Activated T-cell treated with anti-CD3 and anti-CD28 coated beads, Interleukin-2, amount 50 U/mL, for 4 hours (primary cell): ENCODE measurements at places on chromosomes 7 and 10. TPM values are rescaled to one million over a fixed set of nuclear protein-coding genes. Genes with fewer than 3 reads are reported as not detected.
A peak's percentile ranks its signal among the peaks of the same experiment; 100 is the strongest.

DNA sequence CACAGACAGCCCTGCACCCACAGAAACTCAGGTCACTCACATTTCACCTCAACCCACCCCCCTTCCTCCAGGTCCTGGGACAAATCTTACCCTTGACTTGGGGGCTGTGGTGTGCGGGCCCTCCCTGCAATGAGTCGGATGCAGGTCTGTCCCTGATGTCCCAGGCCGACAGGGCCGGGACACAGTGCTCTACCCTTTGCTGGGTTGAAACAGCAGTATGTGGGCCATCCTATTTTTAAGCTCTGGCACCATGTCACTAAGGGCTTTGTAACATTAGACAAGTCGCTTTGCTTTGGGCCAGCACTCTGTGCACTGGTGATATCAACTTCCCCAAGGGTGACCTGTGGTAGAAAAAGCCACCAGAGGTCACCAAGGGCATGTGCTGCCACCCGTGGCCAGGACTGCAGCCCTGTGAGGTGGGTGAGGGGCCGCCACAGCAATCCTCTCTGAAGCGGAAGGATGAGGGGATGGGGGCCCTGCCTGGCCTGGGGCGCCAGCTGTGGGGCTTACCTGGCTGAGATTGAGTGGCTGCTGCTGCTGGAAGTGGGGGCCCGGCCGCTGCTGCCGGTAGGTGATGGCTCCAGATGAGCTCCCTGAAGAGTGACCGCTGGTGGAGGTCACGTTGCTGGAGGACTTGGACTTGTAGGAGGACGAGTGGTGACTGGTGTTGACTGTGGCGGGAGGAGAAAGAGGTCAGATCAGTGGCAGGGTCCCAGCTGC, 51.3 kb downstream of the CLEC2L start:
- no peak for DNase-seq

The OPALIN gene
- not detected for total RNA-seq

GRCh38 chr10:2921956-2922680, 145.2 kb upstream of the PFKP start:
- no peak for DNase-seq

The ATOH7 gene
- not detected for total RNA-seq

- DNase-seq, result no peak
Observed at GRCh38 chr7:41039386-41039953, 663.4 kb downstream of the INHBA start.

- no peak for DNase-seq
Observed at GRCh38 chr10:80569131-80569895, 31.6 kb downstream of the SH2D4B start.

DNA sequence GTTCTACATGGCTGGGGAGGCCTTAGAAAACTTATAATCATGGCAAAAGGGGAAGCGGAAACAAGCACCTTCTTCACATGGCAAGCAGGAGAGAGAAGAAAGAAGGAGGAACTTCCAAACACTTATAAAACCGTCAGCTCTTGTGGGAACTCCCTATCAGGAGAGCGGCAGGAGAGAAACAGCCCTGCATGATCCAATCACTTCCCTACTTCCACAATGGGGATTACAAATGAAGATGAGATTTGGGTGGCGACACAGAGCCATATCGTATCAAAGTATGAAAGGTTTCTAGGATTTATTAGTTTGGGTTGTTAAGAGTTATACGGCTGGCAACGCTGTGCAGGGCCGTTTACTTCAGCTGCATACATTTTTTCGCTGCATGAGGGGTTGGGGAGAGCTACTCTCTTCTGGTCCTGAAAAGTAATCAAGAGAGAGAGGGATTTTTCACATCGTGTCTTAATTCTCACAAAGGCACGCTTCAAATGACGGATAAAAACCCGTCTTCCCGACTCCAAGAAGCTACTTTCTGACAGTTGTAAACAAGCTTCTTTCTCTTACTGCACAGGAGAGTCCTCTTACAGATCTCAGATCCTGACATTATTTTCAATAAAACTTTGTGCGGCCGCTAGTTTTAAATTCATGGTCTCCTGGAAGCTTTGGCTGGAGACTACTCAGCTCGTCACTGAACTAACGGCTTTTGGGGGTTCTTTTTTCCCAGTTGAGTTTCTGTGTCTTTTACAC, 751 bp upstream of the GTPBP10 start:
- DNase-seq, result no peak

- DNase-seq, result no peak
Observed at GRCh38 chr10:91566115-91566514, 66.8 kb downstream of the PPP1R3C start.

The OGDHL gene
- 0.30 TPM for total RNA-seq

DNA sequence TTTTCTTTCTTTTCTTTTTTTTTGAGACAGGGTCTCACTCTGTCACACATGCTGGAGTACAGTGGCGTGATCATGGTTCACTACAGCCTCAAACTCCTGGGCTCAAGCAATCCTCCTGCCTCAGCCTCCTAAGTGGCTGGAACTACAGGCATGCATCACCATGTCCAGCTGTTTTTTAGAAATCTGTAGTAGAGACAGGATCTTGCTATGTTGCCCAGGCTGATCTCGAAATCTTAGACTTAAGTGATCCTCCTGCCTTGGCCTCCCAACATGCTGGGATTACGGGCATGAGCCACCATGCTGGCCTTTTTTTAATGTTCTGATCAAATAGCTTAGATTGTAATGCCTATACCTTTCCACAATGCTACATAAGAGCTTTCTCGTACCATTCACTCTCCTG, 107.0 kb upstream of the KCTD7 start:
- DNase-seq, result no peak

- DNase-seq, result no peak
Observed at GRCh38 chr7:110442381-110442837, 648.5 kb upstream of the LRRN3 start.

DNA sequence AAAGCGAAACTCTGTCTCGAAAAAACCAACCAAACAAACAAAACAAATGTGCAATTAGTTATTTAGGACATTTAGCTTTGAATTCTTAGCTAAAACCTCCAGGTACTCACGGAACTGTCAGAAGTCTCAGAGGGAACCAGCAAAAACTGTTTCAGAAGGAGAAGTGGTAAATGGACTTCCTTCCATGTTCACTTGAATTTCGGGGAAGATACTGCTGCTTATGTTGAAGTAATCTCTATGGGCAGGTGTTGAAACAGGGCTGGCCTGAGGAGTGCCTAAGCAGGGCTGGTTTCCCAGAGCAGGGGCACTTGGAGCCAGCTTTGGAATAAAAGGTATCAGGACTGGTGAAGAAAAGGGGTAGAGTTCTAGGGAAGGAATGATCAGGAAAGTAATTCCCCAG, 2.4 kb upstream of the EXOC6 start:
- no peak for DNase-seq

The SLC18A3 gene
- not detected for total RNA-seq

DNA sequence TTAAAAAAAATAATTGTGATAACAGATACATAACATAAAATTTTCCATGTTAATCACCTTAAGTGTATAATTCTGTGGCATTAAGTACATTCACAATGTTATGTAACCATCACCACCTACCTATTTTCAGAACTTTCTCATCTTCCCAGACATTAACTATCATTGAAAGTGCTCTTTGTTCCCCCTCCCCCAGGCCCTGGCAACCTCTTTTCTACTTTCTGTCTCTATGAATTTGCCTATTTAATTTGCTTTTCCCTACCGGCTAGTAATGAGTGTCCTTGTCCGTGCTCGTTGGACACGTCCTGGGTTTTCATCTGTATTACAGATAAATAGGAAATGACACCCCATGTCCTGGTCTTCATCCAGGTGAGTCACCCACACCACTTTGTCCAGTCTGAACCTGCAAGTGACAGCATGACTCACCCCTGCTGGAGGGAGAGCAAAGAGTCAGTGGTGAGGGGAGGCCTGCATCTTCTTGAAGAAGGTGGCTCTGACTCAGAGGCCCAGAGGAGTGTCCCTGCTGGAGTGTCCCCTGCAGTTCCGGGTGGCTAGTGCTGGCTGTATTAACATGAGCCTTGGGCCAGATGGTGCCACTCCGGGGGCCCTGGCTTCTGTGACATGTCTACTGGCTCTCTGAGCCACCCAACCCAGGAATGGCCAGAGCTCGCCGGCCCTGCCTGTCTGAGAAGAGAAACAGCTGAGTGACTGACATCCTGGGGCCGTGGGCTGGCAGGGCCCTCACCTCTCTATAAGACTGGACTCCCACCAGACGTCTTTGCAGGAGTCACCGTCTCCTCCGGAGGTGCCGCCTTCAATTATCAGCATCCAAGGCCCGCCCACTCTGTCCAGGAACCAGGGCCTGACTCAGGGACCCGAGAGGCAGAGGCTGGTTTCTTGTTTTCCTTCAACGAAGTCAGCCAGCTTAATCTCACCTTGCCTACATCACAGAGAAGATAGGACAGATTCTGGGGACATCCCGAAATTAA, 503.2 kb upstream of the MKI67 start:
- no peak for DNase-seq

The PKD1L1 gene
- total RNA-seq, result 0.29 TPM

- DNase-seq, result no peak
Observed at GRCh38 chr7:20417675-20418382, 87.1 kb downstream of the ITGB8 start.

- peak; percentile 72 for DNase-seq
Observed at GRCh38 chr10:110221721-110222261, 14.4 kb downstream of the MXI1 start.

The RELN gene
- total RNA-seq, result 0.15 TPM

The NEUROG3 gene
- total RNA-seq, result not detected

The TDRD1 gene
- 0.48 TPM for total RNA-seq

GRCh38 chr10:30986053-30986555, 45.6 kb downstream of the ZNF438 start:
- DNase-seq, result no peak

The GRM3 gene
- total RNA-seq, result not detected

DNA sequence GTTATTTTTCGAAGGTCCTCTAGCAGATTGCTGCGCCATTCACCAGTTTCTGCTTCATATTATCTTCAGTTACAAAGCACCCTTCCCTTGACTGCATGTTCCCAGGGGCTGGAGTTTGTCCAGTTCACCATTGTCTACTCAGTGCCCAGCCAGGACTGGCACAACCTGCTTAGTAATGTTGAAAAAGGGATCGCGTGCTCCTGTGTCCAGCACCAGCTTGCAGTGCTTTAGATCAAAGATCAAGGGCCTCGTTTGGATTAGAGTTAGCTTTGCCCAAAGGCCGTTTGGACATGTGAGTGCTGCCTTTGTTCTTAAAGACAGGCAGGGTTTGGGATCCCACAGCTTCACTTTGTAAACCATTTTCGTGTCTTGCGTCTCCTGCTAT, 867 bp downstream of the ATP6V0E2 start:
- DNase-seq, result no peak

DNA sequence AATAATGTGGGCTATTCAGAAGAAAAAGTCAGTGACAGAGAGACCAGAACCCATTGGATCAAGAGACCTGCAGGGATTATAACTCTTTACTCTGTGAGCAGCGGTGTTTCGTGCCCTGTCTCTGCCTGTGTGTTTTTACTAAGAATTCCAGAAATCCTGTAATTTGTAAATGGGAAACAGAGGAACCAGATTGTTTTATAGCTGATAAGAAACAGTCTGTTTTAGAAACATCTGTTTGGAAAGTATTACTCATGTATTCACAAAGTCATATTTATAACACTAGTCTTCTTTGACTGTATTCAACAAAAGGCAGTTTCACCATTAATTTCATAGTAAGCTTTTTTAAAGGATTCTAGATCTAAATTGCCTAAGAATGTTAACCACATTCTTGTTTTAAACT, 30.0 kb upstream of the VDAC2 start:
- DNase-seq, result no peak

- no peak for DNase-seq
Observed at GRCh38 chr10:118922226-118922625, 107.3 kb upstream of the NANOS1 start.

- no peak for DNase-seq
Observed at GRCh38 chr10:75347186-75347585, 54.4 kb downstream of the ZNF503 start.

DNA sequence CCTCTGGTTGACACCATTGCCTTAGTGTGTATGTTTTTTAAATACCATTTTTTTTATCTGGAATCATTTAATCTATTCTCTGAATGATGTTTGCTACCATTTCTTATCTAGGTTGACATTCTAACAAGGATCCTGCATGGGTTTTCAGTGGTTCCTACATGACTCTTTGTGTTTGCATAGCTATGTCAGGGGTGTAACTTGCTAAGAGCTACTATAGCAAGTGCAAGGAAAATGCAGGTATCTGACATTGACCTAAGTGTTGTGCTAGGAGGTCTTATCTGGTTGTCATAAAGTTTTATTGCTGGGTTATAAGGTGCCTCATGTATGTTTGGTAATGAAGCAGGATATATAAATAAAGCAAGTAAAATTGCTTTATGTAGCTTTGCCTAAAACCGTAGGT, 183.2 kb downstream of the PLXDC2 start:
- no peak for DNase-seq

- no peak for DNase-seq
Observed at GRCh38 chr7:50806143-50806542, 23.4 kb upstream of the GRB10 start.

The SPDYE2B gene
- not detected for total RNA-seq

- no peak for DNase-seq
Observed at GRCh38 chr7:106031300-106032035, 68.4 kb downstream of the CDHR3 start.
